Gastrocnemius medialis (tissue), 4 donors: ENCODE measurements at places on chromosomes 16 and 17. TPM values are rescaled to one million over a fixed set of nuclear protein-coding genes. Genes with fewer than 3 reads are reported as not detected.
A peak's percentile ranks its signal among the peaks of the same experiment; 100 is the strongest.

The TAC4 gene
- not detected for total RNA-seq

The KRT36 gene
- total RNA-seq = not detected

The KRTAP2-2 gene
- not detected for total RNA-seq

- no peaks in the 10 kb centered on the region for H3K27me3 ChIP-seq
- no peak overlapping the region for H3K4me3 ChIP-seq
- H3K27ac ChIP-seq = no peak overlapping the region
- DNase-seq = no peak
- H3K36me3 ChIP-seq = no peaks in the 10 kb centered on the region
- no peaks in the 10 kb centered on the region for H3K4me1 ChIP-seq
These were observed 51.9 kb downstream of the ABCA8 start for GRCh38 chr17:68903286-68903685.

DNA sequence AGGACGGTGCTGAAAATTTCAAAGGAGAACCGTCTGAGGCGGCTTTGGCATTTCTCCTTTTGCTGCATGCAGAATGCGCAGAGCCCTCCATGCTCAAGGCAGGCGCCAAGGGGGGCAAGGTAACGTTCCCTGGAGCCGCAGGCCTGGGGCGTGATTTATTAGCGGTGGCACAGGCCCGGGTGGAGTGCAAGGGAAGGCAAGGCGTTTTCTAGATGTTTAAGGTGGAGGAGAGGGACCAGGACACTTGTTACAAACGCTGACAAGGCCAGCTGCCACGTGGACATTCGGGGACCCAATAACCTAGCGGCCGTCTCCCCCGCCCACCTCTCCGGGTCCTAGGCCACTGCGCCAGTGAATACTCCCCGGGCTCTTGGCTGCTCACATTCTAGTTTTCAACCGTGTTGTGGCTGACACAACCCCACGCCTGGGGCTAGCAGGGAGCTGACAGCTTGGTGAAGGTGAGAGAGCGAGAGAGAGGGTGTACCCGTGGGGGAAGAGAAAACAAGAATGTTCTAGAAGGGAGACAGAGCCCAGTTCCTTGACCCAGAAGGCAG lies 250.1 kb downstream of the C16orf95 start:
- no peak overlapping the region for H3K27ac ChIP-seq
- H3K4me3 ChIP-seq = no peak overlapping the region
- H3K4me1 ChIP-seq = no peaks in the 10 kb centered on the region
- no peak for DNase-seq
- H3K36me3 ChIP-seq = no peaks in the 10 kb centered on the region
- H3K27me3 ChIP-seq = no peaks in the 10 kb centered on the region

DNA sequence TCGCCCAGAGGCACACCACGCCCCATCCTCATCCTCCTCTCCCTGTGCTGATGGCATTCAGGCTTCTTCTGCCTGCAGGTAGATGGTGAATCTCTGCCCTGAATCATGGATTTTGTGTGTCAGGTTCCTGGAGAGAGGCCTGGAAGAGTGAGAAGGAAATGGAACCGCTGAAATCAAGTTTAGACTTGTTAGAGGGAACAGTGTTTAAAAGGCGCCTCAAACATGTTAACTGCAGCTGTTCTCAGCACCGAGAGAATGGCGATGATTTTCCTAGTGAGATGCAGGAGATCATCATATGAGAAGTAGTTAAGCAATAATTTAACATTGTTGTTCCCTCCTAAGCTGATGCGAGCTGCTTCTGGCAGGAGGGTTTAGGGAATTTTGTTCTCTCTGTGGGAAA lies 744.4 kb upstream of the EEF2KMT start:
- DNase-seq = no peak
- H3K27me3 ChIP-seq = no peaks in the 10 kb centered on the region
- no peak overlapping the region for H3K27ac ChIP-seq
- H3K4me3 ChIP-seq = no peak overlapping the region
- no peaks in the 10 kb centered on the region for H3K4me1 ChIP-seq

DNA sequence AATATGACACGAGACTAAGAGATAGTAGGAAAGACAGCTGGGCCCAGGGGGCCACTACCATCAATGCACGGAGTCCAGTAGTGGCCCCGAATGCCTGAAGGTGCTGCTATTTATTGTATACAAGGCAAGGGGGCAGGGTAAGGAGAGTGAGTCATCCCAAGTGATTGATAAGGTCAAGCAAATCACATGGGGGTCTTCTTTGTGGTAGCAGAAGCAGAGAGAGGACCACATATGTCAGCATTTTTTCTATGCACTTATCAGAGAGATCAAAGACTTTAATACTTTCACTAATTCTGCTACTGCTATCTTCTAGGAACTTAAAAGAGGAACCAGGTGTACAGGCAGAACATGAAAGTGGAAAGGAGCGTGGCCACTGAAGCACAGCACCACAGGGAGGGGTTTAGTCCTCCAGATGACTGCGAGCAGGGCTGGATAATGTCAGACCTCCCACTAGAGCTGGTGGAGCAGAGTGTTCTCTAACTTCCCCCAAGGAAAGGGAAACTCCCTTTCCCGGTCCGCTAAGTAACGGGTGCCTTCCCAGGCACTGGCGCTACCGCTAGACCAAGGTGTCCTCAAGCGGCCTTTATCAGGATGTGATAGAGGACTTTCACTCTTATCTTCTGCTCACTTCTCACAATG lies 26.4 kb upstream of the ARL4D start:
- no peaks in the 10 kb centered on the region for H3K27me3 ChIP-seq
- H3K27ac ChIP-seq = peak overlapping the region; percentile 48
- no peak overlapping the region for H3K4me3 ChIP-seq
- H3K36me3 ChIP-seq = no peaks in the 10 kb centered on the region
- peaks cover 10% of the 10 kb centered on the region for H3K4me1 ChIP-seq
- DNase-seq = no peak

DNA sequence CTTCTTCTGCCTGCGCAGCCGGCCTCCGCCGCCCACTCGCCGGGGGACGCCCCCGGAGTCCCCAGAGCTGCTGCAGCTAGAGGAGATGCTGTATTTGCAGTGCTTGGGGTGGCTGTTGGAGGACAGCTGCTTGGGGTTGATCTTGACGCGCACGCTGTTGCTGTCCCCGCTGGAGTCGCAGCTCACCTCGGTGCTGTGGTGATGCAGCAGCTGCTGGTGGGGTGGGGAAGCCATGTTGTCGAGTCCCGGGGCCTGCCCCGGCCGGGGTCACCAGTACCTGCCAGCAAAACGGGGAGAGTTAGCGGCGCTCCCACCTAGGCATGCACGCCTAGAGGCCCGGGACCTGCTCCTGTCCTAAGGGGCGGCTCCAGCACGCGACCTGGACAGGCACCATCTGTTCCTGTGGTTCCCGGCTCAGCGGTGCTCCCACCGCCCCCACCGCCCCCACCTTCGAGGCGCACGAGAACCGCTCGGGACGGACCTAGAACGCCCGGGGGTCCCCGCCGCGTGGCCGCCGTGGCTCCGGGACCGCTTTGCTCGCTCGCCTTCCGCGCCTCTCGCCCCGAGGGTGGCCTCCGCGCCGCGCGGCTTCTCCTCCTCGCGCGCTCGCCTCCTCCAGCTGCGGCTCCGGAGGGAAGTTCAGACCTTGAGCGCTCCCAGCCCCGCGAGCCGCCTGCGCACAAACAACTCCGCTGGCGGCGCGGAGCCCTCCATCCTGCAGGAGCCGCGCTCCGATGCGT lies 863 bp downstream of the ADCY9 start:
- peaks cover 54% of the 10 kb centered on the region for H3K4me1 ChIP-seq
- peak; percentile 23 for DNase-seq
- no peaks in the 10 kb centered on the region for H3K27me3 ChIP-seq
- H3K36me3 ChIP-seq = no peaks in the 10 kb centered on the region
- peak overlapping the region; percentile 91 for H3K27ac ChIP-seq

GRCh38 chr16:69520800-69521602 lies 44.8 kb upstream of the NFAT5 start:
- no peaks in the 10 kb centered on the region for H3K4me1 ChIP-seq
- H3K27ac ChIP-seq = no peak overlapping the region
- H3K4me3 ChIP-seq = no peak overlapping the region
- H3K27me3 ChIP-seq = no peaks in the 10 kb centered on the region
- no peak for DNase-seq
- H3K36me3 ChIP-seq = no peaks in the 10 kb centered on the region

DNA sequence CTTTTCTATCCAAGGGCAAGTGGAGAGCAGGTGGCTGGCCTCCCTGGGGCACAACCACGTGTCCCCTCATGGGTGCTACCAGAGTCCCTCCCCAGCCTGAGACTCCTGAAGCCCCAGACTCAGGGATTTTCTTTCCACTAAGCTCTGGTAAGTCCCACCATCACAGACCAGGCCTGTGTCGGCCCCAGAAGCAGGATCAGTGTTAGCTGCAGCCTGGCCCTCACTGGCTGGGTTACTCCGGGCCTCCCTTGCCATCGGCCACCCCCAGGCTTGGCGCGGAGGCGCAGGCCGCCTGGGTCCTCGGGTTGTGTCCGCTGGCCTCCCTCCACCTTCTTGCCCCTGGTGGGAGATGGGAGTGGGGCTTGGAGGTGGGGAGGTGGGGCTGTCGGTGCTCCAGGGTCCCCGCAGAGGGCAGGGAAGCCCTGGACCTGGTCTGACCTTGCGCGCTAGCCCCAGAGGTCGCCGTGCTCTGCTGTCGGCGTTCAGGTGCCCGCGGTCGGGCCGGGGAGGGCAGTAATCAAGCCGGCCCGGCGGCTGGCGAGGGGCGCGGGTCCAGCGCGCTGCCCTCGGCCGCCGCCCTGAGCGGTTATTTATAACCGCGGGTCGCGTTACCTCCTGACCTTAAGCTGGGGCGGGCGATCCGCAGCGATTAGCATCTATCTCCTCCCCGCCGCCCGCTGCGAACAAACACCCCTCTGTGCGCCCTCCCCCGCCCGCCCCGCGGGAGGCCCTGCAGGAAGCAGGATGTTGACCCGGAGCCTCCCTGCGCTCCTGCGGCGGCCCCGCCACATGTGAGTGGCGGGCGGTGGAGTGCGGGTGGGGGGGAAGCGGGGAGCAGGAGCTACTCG lies 78.1 kb upstream of the TOB1 start:
- peak overlapping the region; percentile 99 for H3K27ac ChIP-seq
- no peaks in the 10 kb centered on the region for H3K27me3 ChIP-seq
- peak; percentile 88 for DNase-seq
- H3K36me3 ChIP-seq = no peaks in the 10 kb centered on the region
- peak overlapping the region; percentile 57 for H3K4me3 ChIP-seq

DNA sequence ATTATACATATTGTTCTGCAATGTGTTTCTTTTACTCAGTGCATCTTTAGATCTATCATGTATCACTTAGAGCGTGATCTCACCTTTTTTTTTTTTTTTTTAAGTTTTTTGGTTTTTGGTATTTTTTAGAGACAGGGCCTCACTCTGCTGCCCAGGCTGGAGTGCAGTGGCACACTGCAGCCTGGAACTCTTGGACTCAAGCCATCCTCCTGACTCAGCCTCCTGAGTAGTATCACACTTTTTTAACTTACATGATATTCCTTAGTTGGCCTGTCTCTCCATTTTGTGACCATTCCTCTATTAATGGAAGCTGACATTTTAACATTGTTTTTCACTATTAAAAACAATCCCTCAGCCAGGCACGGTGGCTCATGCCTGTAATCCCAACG lies 4.7 kb upstream of the MPO start:
- DNase-seq = no peak
- H3K4me1 ChIP-seq = no peaks in the 10 kb centered on the region
- H3K36me3 ChIP-seq = no peaks in the 10 kb centered on the region

DNA sequence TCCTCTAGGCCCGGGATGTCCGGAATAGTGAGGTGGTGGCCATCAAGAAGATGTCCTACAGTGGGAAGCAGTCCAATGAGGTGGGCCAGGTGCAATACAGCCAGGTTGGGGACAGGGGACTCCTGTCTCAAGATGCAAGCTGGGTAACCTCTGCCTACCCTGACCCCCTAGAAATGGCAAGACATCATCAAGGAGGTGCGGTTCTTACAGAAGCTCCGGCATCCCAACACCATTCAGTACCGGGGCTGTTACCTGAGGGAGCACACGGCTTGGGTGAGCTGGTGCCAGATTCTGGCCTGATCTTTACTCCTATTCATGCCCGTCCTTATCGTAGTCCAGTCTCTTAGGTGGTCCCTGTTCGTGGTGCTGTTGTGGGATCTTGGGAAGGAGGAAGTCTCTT lies 4.4 kb downstream of the TAOK2 start:
- H3K36me3 ChIP-seq = peaks cover 52% of the 10 kb centered on the region
- no peak for DNase-seq
- peaks cover 26% of the 10 kb centered on the region for H3K4me1 ChIP-seq
- no peaks in the 10 kb centered on the region for H3K27me3 ChIP-seq

GRCh38 chr17:9472541-9472940 lies 103.1 kb downstream of the STX8 start:
- H3K36me3 ChIP-seq = no peaks in the 10 kb centered on the region
- no peak overlapping the region for H3K4me3 ChIP-seq
- DNase-seq = peak; percentile 45
- H3K4me1 ChIP-seq = peaks cover 14% of the 10 kb centered on the region
- H3K27ac ChIP-seq = no peak overlapping the region

GRCh38 chr16:75928295-75928694 lies 202.0 kb upstream of the CPHXL start:
- H3K4me3 ChIP-seq = no peak overlapping the region
- no peaks in the 10 kb centered on the region for H3K27me3 ChIP-seq
- DNase-seq = no peak
- H3K27ac ChIP-seq = no peak overlapping the region

DNA sequence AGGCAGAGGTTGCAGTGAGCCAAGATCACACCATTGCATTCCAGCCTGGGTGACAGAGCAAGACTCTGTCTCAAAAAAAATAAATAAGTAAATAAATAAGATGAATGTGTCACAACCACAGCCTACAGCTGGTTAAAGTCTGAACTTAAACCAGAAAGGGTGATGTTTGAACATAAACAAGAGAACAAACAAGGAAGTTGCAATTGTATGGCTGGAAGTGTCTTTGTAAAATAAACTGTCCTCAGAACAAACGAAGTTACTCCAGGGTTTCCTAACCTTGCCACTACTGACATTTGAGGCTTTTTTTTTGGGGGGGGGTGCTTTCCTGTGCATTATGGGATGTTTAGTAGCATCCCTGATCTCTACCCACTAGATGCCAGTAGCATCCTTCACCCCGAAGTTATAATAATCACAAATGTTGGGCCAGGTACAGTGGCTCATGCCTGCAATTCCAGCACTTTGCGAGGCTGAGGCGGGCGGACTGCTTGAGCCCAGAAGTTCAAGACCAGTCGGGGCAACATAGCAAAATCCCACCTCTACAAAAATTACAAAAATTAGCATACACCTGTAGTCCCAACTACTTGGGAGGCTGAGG lies 119.2 kb downstream of the XYLT1 start:
- no peak overlapping the region for H3K4me3 ChIP-seq
- peaks cover 2% of the 10 kb centered on the region for H3K4me1 ChIP-seq
- DNase-seq = no peak
- H3K36me3 ChIP-seq = no peaks in the 10 kb centered on the region

DNA sequence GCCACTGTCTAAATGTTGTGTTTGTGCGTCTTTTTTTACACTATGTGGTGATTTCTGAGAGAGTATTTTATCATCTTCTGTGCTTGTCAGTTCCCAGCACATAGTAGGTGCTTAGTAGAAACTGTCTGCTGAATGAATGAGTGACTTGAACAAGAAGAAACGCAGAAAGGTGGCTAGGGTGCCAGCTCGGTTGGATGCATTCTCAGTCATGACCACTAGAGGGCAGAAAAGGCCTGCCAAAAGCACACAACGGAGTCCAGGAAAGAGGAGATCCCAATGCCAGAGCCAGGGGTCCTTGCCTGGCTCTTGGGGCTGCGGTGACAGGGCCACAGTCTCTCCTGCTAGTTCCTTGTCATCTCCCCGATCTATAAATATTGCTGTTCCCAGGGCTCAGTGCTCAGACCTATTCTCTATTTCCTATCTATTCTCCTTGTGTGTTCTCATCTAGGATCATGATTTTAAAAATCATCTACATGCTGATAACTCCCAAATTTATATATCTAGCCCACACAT lies 57.3 kb upstream of the CCL1 start:
- peaks cover 3% of the 10 kb centered on the region for H3K4me1 ChIP-seq
- H3K27me3 ChIP-seq = peaks cover 17% of the 10 kb centered on the region
- no peak overlapping the region for H3K27ac ChIP-seq
- no peaks in the 10 kb centered on the region for H3K36me3 ChIP-seq
- DNase-seq = peak; percentile 18
